ENCODE measurements at places on chromosomes 1 and 21.

DNA sequence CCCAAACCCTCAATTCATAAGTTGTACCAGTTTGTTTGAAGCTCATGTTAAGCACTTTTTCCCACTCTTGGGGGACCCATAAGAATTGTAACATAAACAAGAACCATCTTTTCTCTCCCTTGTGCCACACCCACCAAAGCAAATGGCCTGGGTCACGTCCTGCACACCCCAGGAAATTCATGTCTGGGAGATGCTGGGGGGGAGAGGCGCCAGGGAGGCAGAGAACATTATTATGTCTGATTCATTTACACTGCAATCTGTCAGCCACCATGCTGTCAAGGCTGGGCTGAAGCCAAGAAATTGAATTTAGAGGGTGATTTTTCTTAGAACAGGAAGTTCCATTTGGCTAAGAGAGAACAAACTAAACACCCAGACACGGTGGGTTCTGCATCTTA lies 37.2 kb upstream of the IPO9 start:
- no peak for DNase-seq

- DNase-seq = no peak
Observed at GRCh38 chr1:5565281-5566125, 426.7 kb downstream of the NPHP4 start.

GRCh38 chr1:182716740-182717720 lies 32.6 kb upstream of the RGS8 start:
- DNase-seq = no peak

GRCh38 chr1:57423656-57424211 lies at the start of gene DAB1:
Gene DAB1, minus strand, starts transcription at chr1:57424060. Its CDS starts 133,030 bp downstream, at chr1:57291030.
- no peak for DNase-seq

DNA sequence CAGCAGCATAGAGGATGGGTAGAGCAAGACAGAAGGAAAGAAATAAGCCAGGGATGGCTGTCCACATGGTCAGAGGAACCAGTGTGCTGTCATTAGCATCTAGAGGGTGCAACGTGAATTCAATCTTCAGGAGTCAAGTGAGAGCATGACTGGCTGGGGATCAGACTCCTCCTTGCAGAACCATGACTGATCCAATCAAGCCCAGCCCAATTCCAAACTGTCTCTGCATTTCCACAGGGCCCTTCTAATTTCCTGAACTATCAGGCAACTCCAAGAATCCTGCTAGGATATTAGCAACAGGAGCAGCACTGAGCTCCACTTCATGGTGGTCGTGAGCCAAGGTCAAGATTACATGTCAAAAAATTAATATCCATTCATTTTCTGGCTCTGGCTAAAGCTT lies 166.8 kb upstream of the CAMK1G start:
- DNase-seq = no peak

- peak; percentile 18 for DNase-seq
Observed at GRCh38 chr1:116854403-116854690, 55.4 kb upstream of the PTGFRN start.

DNA sequence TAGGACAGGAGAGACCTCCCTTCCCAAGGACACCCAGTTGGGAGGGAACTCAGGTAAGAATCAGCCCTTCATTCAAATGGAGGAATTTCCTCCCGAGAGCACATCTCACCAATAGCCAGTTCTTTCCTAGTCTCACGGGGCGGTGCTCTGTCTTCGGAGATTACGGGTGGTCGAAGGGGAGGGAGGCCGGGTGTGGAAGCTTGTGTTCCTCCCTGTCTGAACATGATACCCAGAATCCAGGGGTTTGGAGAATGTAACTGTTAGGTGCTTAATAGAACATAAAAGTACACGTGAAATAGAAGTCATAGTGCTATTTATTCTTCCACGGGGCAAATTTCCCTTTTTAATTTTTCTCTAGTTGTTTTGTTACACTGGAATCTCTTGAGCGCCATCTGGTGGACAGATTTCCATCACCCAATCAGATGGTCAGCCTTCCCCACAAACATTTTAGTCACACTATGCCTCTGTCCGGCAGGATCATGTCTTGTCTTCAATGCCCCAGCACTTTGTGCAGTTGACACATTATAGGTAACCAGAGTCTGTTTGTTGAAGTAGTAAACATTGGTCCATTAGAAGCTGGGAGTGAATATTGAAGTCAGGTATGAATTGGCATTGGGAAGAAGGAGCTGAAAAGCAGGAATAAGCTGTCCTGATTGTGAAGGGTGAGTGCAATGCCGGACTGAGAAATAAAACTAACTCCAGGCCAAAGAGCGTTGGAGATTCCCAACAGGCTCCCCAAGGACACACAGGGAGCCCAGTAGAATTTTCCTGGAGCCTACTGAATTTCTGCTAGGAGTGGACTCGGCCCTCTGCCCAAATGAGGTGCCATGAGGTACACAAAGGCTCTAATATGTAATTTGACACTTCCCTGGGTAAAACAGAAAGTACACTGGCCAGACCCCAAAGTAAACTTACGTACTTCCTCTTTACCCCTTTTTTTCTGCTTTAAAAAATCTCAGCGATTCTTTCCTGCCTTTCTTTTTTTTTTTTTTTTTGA lies 27.6 kb upstream of the ZNF697 start:
- peak; percentile 57 for DNase-seq

GRCh38 chr1:178532392-178532791 lies 19.5 kb downstream of the TEX35 start:
- peak; percentile 69 for DNase-seq
